ENCODE measurements at places on chromosomes 7 and 10. TPM values are rescaled to one million over a fixed set of nuclear protein-coding genes. Genes with fewer than 3 reads are reported as not detected.

GRCh38 chr10:61319386-61320256 is 133.6 kb downstream of the TMEM26 start:
- DNase-seq, result no peak

The FAM241B gene
- total RNA-seq, result 14.1 TPM

DNA sequence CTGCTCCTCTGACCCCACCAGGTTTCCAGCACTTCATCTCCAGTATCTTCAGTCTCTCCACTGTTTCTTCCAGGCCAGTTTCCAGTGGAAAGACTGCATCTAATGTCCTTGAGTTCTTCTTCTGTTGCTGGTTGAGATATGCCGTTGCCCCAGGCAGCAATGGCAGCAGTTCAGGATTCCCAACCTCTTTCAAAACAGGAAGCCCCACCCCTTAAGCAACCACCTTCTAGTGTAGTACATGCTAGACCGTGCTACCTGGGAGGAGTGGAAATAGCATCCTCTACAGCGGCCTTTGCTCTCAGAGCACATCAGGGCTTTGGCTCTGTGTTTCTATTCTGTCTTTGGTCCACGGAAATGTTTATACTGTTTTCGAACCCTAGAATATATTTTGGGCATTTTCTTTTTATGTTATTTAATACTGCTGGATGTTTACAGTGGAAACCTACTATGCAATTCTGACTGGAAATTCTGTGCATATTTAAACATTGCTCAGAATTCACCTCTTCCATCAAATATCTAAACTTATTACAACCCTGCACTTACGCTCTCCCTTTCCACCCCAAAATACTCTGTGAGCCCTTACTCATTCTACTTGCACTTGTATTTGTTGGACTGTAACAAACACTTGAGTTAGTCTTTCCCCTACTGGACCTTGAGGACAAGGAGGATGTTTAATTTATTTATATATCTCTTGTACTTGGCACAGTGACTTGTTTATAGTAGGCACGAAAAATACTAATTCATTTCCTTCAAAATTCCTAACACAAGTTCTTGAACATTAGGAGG is 8.5 kb upstream of the BPGM start:
- no peak for DNase-seq

- no peak for DNase-seq
These were observed 357.8 kb upstream of the C7orf33 start for GRCh38 chr7:148232784-148233183.

- no peak for DNase-seq
These were observed 3.2 kb downstream of the UFSP1 start for GRCh38 chr7:100886142-100886935.

DNA sequence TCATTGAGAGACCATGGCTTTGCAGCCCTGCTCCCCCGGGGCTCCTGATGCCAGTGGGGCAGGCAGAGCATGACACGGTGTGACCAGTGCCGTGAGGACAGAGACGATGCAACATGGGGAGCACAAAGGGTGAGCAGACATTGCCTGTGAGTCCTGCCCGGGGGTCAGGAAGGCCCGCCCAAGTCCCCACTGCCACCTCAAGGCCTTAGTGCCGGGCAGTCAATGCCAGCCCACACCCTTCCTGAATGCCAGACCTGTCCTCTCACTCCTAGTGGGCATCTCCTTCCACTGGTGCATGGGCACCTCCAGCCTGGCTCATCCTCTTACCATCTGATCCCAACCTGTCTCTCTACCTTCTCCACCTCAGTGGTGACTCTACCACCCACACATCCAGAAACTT is 157.9 kb upstream of the ZMIZ1 start:
- DNase-seq, result no peak

DNA sequence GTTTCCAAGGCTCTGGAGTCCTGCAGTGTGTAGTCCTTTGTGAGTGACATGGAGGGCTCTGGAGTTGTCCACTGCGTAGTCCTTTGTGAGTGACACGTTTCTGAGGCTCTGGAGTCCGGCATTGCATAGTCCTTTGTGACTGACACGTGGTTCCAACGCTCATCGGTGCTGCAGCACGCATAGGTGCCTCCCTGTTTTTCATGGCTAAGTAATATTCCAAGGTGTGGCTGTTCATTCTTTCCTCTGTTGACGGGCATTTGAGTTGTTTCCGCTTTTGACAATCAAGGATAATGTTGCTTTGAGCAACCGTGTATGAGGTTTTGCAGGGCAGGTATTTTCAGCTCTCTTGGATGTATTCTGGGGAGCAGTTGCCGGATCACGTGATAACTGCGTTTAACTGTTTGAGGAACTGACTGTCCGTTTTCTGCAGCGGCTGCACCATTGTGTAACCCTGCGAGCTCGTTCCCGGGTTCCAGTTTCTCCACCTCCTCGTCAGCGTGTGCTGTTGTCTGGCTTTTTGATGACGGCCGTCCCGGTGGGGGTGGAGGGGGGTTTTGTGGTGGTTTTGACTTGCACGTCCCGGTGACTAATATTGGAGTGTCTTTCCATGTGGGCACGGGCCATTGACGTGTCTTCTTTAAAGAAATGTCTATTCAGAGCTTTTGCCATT is 21.1 kb downstream of the FAM20C start:
- no peak for DNase-seq

DNA sequence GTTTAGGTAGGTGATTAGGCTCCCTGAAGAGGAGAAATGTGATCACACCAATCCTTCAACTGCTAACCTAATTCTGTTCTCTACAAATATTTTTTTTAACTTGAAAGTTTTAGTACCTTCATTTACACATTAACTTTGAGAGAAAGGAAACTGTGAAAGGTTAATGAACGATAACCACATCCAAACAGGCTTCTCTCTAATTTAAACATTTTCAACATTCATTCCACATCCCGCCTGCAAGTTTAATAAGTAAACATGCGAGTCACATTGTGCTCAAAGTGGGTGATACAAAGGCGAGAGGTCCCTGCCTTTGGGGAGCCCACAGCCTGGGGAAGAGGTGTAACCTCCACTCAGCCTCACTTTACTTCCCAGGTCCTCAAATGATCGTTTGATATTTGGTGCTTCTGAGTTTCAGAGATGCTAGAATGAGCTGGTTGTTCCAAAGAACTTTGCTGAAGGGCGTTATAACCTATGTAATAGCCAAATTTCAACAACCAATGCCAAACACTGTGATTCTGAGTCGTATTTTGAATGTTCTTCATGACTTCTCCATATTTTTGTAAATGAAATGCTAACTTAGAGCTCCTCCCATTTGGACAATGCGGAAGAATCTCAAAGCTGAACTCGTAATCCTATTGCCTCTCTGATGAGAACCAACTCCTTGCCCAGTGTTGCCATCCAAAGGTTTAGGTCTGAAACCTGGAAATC is 47.5 kb downstream of the DENND2A start:
- no peak for DNase-seq

The TEX36 gene
- not detected for total RNA-seq

The UNCX gene
- not detected for total RNA-seq

DNA sequence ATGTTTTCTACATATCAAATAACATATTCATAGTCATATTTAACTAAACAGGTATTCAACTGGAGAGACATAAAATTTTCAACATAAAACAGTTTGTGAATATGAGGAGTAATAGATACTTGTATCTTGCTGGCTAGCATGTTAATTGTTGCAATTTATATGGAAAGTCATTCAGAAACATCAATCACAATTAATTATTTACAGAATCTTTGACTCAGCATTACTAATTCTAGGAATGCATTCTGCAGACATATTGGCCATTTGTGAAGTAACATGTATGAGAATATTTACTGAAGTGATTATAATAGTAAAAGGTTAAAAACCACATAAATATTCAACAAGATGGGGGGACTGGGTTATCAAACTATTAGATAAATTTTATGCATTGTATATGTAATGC is 203.7 kb downstream of the TSPAN12 start:
- DNase-seq, result no peak

The CALML3 gene
- total RNA-seq, result not detected

The METTL27 gene
- 2.1 TPM for total RNA-seq

The TAS2R41 gene
- total RNA-seq, result 0.69 TPM

DNA sequence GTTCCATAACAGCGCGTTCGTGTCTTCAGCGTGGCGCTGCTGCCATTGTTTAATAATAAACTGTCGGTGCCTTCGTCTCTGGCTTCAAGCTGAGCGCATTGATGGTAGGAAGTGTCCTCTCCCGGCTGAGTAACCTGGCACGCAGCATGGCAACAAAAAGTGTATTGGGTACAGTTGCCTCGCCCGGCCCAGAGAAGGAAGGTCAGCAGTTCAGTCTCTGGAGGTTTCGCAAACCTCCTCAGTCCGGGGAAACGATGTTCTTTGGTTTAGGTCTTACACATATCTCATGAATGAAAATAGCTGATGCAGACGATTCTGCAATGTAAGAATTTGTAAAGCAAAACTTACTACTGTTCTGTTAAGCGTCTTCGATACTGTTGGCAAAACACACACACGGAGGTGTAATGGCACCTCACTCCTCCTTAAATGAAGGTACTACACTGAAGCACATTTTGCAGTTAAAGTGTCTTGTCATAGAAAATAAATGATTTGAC is 739 bp upstream of the CCDC186 start:
- no peak for DNase-seq

DNA sequence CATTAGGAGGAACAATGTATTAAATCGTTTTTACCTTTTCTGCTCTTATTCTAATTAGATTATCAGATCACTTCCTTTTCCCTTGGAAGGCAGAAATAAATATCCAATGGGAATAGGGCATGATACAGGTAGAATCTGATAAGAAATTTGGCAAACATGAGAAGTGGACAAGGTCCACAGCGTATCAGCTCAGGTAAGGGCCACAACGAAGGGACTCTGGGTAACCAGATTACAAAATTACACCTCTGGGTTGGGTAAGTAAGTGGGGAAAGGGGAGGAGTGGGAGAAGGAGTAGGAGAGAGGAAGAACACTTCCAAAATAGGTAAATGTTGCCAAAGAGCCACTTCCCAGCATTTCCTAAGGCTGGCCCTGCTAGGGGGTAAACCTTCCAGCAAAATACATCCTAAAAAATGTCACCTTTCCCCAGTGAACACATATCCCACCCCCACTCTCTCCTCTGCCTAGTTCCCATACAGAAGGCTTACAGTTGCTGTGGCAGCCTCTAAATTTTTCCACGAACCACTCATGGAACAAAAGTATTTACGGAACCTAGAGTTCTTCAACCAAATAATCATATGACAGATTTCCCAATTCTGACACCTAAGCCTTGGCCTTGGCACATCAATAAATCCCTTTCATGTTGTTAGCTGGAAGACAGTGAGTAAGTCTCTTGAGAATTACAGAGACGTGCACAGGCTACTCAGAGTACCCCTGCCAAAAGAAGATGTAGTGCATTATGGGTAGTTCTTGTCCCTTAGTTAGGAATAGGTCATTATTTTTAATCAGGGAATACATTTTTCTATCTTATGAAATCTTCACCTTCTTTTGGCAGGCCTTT is 51.5 kb upstream of the DLX6 start:
- no peak for DNase-seq

DNA sequence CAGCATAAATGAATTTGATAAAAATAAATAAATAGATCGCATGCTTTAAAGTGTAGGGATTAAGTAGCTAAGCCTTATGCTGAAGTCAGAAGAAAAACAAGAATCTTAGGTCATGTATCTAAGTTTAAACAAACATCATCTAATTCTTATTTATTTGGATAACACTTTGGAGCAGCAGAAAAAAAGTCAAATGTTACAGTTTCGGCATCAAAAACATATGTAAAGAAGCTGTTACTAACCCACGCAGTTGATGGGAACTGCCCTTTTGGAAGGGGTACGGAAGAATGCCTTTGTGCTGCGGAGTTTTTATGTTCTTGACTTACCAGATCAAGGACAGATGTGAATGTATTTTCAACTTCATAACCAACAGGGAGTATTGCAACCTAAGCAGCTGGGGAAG is 37.3 kb upstream of the HABP2 start:
- DNase-seq, result no peak

The CYP26A1 gene
- total RNA-seq, result not detected

The SPDYE5 gene
- total RNA-seq, result 0.20 TPM

DNA sequence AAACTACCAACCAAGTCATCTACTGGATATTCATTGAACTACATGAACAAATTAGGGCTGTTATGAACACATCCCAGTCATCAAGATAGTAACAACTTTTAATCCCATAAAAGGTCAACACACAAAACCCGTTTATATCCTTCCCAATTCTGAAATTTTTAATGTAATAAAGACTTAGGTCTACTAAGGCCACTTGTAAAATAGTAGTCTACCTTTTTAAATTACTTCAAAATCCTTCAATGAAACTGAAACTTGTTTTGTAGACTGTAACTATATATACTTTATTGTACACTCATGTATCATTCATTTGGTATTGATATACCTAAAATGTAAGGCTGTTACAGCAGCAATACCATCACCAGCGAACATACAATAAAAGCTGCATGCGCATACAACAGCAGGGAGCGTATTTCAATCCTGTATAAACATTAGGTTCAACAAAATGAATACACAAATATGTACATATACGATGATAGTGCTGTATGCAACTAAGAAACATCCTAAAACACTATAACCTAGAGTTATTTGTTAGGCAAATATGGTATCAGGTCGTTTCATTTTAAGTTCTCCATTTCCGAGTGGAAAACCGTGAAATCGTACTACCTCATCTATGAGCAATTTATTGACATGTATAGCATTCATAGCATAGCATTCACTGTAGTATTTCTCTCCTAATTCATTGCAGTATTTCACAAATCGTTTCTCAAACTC is 973 bp downstream of the ATAD1 start:
- no peak for DNase-seq

- no peak for DNase-seq
These were observed 402.5 kb downstream of the RPS24 start for GRCh38 chr10:78436222-78436573.

The RINT1 gene
- 39.5 TPM for total RNA-seq

The SOSTDC1 gene
- not detected for total RNA-seq

- no peak for DNase-seq
These were observed 936 bp upstream of the TCERG1L start for GRCh38 chr10:131312478-131312836.

The PNLIPRP2 gene
- not detected for total RNA-seq

DNA sequence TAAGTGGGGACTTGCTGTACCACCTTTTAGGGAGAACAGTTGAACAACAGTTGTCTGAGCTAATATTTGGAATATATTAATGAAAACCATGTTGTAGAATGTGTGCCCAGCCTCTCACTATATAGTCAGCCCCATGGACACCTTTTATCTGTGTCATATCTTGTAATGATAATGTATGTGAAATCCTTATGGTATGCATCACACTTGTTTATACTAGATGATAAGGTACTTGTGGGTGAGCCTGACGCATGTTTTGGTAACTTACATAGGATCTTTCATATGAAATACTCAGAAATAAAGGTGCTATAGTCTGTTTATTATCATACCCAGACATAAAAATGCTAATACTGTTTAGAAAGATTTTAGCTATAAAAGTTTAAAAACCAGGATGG is 32.8 kb downstream of the CAMK1D start:
- DNase-seq, result no peak

The CCDC3 gene
- total RNA-seq, result 0.08 TPM

The POLD2 gene
- 48.3 TPM for total RNA-seq

The OR6V1 gene
- total RNA-seq, result not detected

DNA sequence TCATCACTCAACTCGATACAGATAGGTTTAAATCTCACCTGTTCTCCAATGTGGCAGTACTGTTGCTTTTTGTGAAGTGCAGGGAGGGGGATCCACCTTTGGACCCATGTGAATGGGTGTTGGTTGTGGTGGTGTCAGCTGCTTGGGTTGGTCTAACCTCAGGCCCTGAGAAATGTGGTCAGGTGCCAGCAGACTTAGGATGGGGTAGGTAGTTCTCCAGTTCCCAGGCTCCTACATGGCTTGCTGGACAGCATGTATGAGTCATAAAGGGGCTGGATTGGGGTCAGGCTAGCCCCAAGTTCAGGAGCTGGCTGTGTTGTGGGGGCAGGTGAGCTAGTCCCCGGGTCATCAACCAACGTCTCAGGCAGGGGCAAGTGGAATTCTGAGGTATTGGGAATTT is 472.6 kb upstream of the CNTNAP2 start:
- DNase-seq, result no peak

The CLCN1 gene
- total RNA-seq, result not detected
